Nephron progenitor cell (in vitro differentiated cells): ENCODE measurements at places on chromosomes 5 and 9.

GRCh38 chr9:63816751-63817621, 1468.0 kb downstream of the FOXD4L5 start:
- peak; percentile 90 for DNase-seq

DNA sequence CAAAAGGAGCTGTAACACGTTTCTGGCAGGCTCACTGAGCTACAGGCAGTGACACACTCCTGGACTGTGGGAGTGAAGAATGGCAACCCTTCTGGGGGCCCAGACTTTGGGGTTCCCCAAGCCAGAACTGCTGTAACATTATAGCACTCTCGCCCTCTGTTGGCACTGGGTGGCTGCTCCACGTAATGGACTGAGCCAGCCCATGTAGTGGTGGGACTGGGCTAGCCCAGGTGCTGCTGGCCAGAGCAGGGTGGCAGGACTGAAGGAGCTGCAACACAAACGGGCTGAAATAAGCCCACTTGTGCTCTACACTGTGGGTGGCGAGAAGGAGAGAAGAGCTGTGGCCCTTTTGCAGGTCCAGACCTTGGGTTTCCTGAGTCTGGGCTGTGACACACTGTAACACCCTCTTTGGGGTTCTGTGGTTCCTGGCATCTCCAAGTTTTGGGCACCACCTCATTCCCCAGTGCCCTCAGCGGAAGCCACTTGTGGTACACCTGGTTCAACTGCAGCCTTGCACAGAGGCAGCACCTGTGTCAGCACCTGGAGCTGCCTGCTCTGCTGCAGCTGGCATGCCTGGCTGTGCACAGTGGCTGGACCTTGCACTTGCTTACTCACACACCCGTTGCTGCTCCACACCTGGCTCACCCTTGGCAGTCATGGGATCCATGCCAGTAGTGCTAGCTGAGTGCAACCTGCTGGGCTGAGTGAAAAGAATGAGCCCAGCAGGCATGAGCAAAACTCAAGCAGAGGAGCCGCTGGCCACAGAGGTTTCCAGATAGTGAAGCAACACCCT, 95.0 kb upstream of the PRR16 start:
- DNase-seq, result no peak

DNA sequence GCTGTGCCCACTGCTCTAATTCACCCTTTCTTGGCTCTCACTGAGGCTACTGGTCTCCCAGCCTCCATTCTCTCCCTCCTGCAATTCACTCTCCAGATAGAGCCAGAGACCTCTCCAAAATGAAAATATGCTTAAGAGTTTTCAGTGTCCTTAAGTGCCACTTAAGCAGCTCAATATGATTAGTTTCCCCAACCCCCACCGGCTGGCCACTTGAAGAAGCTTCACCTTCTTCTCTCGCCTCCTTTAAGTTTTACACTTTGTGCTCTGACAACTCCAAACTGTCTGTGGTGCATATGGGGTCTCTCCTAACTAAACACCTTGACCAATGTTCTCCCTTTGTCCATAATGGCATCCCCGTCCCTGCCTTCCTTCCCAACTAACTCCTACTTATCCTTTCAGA, 53.4 kb downstream of the CDK5RAP2 start:
- no peak for DNase-seq

DNA sequence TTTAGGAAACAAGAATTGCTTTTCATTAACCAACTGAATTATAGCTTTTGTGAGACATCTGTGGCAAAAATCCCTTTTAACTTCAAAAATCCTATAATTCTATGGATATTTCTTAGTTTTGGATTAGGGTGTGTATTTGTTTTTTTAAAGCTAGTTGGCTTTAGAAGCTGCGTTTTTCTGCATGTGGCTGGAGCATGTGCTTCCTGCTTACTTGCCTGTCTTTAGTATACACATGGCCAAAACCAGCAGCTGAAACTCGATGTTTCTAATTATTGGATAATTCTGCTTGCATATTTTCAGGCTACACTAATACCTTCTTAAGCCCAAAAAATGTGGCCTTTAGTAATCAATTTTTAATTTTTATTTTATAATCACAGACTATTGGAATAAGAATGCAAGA, 8.9 kb downstream of the RECK start:
- no peak for DNase-seq

GRCh38 chr9:87656485-87656884, 69.4 kb upstream of the CTSL start:
- no peak for DNase-seq

DNA sequence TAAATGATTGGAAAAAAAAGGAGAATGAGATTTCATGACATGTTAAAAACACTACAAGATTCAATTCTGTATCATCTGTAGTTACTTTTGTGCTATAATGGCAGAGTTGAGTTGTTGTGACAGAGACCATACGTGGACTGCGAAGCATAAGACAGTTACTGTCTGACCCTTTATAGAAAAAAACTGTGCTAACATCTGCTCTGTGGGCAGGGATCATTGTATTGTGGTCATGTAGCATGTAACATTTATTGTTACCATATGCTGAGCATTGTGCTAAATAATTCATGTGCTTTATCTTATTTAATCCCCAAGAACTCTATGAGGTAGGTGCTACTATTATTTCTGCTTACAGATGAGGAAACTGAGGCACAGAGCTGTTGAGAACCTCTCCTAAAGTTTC, 147.3 kb upstream of the HMHB1 start:
- DNase-seq, result no peak

- DNase-seq, result peak; percentile 43
These were observed 16.8 kb downstream of the NIPAL4 start for GRCh38 chr5:157476702-157477408.

GRCh38 chr9:36623280-36623679, 50.6 kb downstream of the MELK start:
- DNase-seq, result no peak

- no peak for DNase-seq
These were observed 6.1 kb downstream of the GLIPR2 start for GRCh38 chr9:36142510-36143244.

DNA sequence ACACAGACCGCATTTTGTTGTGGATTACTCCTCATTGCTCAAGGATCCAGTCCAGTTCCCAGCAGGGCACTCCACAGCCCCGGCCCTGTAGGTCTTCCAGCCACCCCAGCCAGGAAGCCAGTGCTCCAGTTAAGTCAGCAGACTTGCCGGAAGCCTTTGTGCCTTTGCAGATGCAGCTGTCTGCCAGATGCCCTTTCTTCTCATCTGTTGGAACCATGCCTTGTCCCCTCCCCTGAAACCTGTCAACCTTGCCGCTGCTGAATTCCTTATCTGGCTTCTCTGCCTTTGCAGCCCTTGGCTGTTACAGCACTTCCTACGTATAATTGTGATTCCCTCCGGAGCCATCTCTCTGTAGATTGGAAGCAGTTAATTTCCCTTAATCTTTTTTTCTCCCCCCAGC, 28.4 kb downstream of the PSAT1 start:
- DNase-seq, result no peak

- no peak for DNase-seq
These were observed 116.6 kb upstream of the ADAMTSL1 start for GRCh38 chr9:18357321-18357720.

DNA sequence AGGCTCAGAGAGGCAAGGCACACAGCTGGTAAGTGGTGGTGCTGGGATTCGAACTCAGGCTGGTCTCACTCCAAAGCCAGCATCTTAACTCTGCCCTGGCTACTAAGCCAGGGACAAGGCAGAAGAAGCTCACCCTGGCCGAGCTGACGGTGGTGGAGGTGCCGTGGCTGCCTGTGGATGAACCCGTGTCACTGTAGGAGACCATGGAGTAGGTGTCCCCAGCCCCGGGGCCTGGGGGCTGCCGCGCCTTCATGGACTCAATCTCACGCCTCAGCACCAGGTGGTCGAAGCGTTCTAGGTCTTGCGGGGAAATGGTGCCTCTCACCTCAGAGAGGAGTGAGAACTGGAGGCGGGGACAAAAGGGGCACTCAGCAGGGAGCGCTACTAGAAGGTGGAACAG, 35.4 kb upstream of the AKNA start:
- DNase-seq, result no peak

GRCh38 chr9:69829484-69829883, 8.9 kb downstream of the CFAP95 start:
- DNase-seq, result no peak

- no peak for DNase-seq
These were observed 282.7 kb downstream of the ENC1 start for GRCh38 chr5:74357827-74358226.

DNA sequence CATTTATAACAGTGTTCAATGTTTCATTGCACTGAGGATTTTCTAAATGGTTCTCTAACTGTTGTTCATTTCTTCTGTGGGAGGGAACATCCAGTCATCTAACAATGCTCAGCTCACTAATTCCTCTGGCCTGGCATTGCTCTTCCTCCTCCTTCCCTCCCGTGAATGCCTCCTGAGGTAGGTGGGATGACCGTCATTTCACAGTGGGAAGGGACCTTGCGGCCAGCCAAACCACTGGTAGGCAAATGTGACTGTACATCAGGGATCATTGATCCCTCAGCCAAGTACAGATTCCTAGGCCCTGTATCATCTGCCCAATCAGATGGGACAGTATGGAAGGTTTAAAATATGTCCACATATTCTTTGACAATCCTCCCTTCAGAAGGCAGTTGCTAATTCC, 23.7 kb upstream of the VDAC1 start:
- no peak for DNase-seq

DNA sequence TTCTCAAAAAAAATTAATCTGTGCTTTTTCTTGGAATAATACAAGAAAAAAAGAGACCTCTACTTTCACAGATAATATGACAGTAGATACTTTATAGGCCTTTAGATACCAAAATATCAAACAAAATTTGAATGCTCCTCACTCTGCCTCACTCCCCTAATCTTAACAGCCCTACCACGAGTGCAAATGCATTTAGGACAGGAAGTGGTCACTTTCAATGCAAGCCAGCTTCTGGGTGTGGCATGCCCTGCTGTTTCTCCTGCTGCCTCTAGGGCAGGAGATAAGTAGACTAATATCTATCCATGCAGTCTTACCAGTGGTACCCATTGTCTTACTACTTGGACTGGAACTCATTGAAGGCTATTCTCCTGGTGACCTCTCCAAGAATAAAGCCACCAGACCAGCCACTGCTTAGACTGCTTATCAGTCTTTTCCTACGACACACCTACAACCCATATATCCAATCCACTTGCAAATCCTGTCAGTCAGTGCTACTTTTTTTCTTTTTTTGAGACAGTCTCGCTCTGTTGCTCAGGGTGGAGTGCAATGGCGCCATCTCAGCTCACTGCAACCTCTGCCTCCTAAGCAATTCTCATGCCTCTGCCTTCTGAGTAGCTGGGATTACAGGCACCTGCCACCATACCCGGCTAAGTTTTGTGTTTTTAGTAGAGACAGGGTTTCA, 23.0 kb downstream of the FRRS1L start:
- DNase-seq, result no peak

GRCh38 chr9:132908635-132909034, 29.9 kb downstream of the SPACA9 start:
- DNase-seq, result no peak

GRCh38 chr9:113788616-113789330, 87.3 kb upstream of the ZNF618 start:
- no peak for DNase-seq

GRCh38 chr5:82265047-82265446, 13.1 kb downstream of the RPS23 start:
- DNase-seq, result no peak

DNA sequence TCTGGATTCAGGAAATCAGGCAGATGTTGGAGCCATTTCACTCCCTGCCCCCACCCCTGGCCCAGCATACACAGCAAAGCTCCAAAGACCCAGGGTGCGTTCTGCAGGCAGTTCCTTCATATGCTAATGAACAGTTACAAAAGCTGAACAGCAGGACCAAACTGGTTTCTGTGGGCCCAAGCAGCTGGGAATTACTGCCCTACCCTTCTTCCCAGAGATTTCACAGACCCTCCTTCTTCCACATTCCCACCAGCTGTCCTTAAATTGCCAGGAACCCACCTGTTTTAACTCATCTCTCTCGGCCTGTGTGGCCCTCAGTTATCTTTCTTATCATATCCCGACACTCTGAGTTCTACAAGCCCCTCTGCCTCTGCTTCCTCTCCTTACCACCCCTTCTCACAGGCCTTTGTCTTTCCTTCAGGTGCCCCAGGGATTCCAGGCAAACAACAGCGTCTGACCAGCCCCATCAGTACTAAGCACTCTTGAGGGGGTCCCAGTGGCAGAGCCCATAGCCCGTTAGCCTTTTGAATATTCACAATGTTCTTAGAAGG, 10.6 kb upstream of the F2RL1 start:
- no peak for DNase-seq

DNA sequence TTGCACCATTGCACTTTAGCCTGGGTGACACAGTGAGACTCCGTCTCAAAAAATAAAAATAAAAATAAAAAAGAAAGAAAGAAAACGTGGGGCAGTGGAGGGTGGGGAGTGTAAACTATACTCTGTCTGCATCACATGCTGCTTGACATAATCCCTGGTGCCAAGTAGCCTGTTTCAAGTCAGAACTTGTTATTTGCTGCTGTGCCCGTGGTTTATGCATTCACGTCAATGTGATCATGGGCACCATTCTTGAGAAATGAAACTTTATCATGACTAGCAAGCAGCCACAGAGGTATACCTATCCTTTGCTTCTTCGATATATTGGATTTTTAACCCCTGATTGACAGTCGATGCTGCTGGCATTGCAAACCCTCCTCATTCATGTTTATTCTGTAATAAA, 4.1 kb upstream of the SMU1 start:
- DNase-seq, result no peak

DNA sequence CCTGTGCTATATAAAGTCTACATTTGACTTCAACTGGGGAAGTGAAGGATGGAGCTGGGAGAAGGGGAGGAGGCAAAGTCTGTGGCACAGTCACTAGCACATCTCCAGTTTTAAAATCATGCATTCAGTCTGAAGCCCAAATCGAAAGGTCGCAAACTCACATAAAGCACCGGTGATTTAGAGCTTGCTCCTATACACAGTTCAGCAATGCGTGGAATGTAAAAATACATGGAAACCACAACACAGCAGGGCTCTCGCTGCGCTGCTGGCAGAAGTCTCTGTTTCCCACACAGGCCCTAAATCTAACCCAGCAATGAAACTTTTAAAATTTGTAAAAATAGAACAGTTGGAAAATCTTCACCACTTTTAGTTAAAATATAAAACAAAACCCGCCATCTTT, 68.2 kb downstream of the EBF1 start:
- DNase-seq, result peak; percentile 38

GRCh38 chr9:87089929-87090328, 142.6 kb upstream of the GAS1 start:
- DNase-seq, result no peak
